ENCODE measurements at places on chromosomes 12 and 14.

GRCh38 chr12:82174936-82175335 is 183.3 kb downstream of the CCDC59 start:
- DNase-seq = peak; percentile 94

DNA sequence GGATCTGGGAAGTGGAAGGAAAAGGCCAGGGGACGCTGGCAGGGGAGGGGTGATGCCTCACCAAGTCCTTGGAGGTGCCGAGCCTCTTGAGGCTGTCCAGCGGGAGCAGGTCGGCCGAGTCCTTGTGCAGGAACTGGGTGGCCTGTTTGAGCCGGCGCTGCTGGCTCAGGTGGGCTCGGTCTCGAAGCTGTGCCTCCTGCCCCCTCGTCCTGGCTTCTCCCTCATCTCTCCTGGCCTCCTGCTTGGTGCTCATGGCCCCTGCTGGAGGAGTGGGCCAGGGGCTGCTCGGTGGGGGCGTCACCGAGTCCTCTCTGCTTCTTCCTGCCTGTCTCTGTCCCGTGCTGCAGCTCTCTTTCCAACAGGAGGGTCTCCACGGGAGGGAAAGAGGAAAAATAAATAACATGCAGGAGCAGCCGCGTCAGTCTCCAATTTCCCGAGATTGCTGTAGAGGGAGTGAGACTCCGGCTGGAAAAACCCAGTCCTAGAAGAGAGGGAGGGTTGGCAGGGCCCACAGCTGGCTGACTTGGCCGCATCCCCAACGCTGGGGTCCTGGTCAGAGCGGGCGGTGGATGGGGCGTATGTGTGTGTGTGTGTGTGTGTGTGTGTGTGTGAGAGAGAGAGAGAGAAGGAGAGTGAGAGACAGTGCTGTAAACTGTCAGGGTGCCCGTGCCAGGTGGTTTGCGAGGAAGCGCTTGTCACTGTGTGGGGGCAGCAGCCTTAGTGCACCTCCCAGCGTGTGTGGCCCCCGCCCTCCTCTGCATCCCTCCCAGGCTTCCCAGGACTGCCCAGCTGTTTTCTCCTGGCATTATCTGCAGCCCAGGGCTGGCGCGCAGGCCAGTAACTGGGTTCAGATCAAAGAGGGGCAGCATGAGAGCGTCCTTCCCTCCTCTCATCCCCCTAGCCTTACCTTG is at the start of gene NRIP2:
NRIP2 (minus strand) TSS at position 455 of the 911 bp plus-strand sequence; CDS start at position 403, 52 bp downstream.
- DNase-seq = peak; percentile 40

DNA sequence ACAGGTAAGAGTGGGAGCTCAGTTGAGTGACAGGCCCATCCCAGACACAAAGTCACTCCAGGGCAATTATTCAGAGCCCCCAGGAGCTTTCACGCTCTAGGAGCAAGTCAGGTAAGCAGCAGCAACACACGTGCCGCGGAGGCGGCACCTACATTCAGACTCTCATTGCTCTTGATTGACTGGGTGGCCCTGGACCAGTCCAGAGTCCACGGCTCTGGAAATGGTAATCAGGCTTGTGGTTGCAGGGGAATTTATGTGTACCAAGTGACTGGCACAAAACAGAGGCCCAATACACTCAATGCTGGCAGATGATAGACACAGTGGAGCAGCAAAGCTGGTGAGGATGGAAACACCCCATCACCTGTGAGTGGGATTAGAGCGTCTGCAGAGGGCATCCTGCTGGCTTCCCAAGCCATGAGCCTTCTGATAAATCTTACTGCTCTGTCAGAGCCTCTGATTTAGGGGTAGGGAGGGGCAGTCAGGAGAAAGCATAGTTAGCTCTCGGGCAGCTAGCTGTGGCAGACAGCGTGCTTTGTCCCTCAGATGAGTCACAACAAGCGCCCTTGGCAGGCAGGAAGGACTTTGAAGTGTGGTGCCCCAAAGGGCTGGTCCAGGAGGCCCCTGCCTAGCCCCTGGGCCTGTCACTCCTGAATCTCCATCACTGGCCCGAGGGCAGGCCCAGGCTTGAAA is 344.7 kb downstream of the CACNA1C start:
- no peak for DNase-seq

DNA sequence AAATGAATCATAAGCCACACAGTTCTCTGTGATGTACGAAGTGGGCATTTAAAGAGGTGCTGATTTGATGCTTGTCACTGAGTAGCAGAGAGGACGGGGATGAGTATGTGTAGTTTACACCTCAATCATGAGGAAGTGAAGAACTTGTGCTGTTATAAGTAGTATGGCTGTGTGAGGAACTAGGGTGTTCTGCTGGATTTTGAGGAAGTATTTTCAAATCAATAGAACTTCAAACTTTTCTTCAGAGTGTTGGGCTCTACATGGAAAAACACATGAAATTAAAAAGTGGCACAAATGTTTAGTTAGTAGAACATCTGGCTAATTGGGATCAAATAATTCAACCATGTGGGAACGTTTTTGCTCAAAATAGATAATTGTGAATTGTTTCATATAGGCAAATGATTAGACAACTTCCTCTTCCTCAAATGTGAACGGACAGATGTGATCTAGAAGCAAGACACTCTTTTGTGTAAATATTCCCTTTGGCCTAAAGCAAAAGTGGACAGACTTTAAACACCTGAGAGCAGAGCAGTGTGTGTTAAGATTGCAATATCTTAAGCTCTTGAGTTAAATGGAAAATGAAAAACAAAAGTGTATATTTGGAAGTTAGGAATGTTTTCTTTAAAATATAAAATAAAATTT is 168.5 kb downstream of the NAV3 start:
- no peak for DNase-seq

- no peak for DNase-seq
These were observed 633 bp downstream of the STX2 start for GRCh38 chr12:130838284-130838950.

DNA sequence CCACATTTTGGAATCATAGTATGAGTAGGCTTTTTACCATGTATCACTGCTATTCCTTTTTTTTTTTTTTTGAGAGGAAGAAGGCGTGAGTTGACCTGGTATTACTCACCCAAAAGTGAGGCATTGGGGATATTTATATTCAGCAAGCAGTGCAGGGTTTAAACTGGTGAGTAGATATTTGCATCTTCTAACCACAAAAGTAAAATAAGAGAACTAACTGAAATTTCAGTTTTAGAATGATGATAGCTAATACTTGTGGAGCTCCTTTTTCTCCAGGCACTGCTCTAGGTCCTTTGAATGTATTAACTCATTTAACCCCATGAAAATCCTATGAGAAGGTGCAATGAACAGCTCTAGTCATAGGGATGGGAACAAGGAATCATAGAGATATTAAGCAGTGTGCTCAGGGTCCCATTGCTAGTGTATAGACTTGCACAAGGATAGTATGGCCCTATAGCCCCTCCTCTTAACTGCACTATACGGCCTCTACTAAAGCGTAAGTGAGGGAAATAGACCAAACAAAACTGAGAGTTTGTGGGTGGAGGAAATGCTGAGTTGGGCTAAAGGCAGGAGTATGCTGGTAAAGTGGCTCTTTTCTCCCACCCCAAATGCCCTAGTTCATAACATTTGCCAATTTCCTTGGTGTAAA is 104.3 kb upstream of the MAX start:
- DNase-seq = no peak

- no peak for DNase-seq
These were observed 28.3 kb downstream of the MDM1 start for GRCh38 chr12:68303850-68304249.

DNA sequence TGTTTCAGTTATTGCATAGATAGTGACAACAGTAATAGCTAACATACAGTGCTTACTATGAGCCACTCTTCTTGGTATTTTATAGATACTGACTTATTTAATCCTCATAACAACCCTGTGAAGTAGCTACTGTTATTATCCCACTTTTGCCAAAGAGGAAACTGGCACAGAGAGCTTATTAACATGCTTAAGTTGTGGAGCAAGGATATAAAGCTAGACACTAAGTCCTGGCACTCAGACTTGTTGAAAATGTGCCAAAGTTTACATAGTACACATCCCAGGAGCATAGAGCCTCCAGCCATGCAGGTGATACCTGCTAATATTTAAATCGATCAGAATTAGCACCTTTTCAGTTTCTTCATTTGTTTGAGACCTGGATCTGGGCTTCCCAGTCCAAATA is 41.8 kb downstream of the VEZT start:
- peak; percentile 27 for DNase-seq

GRCh38 chr12:20453756-20454310 is 85.5 kb downstream of the PDE3A start:
- DNase-seq = no peak

DNA sequence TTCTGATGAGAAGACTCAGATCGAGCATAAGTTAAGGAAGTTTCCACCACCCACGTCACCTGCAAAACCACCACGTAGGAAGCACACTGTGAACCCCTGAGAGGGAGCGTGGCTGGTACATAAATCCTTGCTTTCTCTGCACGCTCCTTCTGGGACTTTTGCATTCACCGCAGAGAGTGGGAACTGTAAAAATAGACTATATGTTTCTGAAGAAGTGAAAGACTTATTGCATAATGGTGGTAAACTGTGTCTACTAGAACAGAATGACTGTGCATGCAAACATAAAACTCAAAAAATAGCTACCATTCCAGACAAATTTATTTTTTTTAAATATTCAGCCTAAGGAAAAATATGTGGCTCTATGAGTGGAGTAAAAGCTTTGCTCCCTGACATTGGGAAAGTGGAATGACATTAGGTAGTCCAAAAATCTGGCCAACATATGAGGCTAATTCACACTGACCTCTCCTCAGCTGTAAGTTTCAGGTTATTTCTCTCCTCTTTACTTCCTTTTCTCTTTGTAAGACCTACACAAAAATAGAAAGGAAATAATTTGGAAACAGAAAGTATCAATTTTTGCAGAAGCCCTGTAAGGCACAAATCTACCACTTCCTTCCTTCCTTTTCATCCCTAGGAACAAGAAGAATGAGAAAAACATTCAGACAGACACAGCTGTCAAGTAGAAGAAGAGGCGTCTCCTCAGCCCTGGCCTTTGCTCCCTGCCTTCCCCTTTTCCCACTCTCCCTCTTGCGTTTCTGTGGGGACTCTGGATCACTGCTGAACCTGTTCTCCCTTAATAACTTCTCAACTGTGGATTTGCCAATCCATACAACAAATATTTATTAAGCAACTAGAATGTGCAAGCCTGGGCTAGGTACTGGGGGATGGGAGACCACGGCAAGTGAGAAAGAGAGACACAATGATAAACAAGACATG is 264.3 kb upstream of the FOXN3 start:
- DNase-seq = no peak

DNA sequence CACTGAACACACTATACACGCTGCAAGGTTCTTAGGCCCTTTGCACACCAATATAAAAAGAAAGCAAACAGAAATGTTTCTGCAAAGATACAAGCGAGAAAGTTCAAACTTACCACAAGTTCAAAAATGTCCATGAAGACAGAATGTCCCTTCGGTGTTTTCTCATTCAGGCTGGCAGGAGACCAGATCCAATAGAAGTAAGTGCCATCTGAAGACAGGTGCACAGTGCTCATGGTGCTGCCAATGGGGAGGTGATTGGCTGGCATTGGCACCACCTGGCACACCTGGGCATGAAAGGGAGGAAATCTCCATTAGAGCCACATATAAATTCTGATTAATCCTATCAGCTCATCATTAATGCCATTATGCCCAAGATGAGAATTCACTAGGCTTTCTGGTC is 76.3 kb downstream of the HECTD4 start:
- DNase-seq = no peak

DNA sequence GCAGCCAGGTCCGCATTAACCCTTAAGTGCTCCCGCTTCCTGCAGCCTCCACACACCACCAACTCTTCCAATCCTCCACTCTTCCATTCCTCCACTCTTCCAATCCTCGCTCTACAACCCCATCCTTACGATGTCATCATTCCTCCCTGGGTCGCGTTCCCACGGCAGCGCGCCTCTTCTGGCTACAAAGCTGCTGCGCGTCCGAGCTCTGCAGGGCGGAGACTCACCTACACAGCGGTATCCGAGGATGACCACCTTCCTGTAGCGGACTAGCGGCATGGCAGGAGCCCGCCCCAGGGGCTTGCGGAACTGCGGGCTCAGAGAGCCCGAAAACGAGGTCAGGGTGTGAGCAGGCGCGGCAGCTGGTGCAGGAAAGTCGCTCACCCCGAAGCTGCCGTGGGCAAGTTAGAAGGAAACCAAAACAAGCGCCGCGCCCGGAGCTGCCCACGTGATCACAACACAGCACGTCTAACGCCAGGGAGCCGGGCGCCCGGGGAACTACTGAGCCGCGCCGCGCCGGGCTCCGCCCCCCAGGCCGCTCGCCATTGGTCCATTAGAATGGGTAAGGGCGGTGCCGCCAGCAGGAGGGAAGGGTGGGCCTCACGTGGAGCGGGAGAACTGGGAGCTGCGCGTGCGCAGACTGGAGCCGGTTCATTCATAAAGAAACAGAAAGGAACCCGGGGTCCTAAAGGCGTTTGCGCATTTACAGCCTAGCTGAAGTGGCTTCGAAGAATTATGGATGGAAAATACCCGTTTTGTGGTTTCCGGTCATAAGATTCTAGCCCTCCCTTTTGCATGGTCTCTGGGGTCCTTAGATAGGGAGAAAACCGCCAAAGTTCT is at the start of gene RHEBL1:
RHEBL1 (minus strand) TSS at position 473 of the 840 bp plus-strand sequence; CDS start at position 279, 194 bp downstream.
- peak; percentile 98 for DNase-seq

GRCh38 chr14:44530475-44530874 is 23.4 kb upstream of the FSCB start:
- DNase-seq = no peak

GRCh38 chr12:22626406-22626805 is 1.4 kb downstream of the ETNK1 start:
- no peak for DNase-seq

DNA sequence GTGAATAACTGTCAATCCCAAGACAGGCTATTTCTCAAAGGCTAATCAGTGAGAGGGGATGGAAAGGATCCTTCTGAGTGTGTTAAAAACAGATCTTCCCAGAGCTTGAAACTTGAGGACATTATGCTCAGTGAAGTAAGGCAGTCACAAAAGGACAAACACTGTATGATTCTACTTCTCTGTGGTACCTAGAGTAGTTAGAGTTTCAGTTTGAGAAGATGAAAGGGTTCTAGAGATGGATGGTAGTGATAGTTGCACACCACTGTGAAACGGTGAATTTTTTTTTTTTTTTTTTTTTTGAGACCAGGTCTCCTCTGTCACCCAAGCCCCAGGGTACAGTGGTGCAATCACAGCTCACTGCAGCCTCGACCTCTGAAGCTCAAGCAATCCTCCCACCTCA is 133.8 kb downstream of the SAMD4A start:
- no peak for DNase-seq

DNA sequence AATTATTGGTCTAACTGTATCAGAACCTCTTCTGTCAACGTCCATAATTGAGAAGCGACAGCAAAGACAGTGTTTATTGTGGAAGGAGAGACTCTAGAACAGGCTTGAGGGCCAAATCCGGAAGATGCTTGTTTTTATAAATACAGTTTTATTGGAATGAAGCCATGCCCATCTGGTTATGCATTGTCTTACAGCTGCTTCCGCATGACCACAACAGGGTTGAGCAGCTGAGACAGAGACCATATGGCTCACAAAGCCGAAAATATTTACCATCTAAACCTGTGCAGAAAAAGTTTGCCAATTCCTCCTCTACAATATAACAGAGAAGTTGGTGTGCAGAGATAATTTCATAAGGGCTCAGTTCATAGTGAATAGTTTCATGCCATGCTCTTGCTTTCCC is 24.5 kb downstream of the PRKAB1 start:
- peak; percentile 18 for DNase-seq

All from COR-L47 (cell line).